ENCODE measurements at places on chromosomes 12 and 14.
A peak's percentile ranks its signal among the peaks of the same experiment; 100 is the strongest.

- DNase-seq, result peak; percentile 55
Measured at GRCh38 chr14:37593511-37594237, 1.4 kb downstream of the FOXA1 start.

- no peak for DNase-seq
Measured at GRCh38 chr12:48973531-48973930, 2.0 kb upstream of the WNT10B start.

- no peak for DNase-seq
Measured at GRCh38 chr12:53217051-53217930, 10.2 kb upstream of the ITGB7 start.

DNA sequence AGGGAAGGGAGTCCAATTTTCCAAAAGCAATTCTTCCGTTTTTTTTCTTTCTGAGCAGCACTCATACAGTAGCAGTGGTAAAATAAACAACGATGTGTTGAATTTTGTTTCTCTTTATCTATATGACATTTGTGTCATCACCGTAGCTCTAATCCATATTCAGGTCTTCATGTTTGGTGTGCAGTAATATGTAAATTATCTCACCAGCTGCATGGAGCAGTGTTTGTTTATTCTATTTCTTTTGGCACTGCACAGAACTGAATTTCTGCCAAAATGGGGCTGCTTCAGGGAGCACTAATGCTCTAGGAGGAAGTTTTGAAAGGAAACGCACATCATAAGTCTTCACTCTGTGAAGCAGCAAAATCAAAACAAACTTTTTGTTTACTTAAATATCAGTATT lies 130.0 kb upstream of the NPAS3 start:
- DNase-seq, result peak; percentile 84

DNA sequence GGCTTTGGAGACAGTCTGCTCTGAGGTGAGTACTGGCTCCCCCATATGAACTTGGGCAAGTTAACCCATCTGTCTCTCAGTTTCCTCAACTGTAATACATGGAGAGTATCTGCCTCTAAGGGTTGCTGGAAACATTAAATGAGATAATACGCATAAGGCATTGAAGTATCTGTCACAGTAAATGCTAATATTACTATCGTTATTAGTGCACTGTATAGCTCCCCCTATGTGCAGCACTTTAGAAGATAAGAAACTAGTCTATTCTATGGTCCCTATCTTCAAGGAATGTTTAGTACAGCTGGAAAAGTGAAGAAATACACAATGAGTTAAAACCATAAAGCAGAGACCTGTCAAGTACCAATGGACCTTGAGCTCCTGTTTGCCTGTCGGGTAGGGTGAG lies 51.7 kb upstream of the CFL2 start:
- no peak for DNase-seq

DNA sequence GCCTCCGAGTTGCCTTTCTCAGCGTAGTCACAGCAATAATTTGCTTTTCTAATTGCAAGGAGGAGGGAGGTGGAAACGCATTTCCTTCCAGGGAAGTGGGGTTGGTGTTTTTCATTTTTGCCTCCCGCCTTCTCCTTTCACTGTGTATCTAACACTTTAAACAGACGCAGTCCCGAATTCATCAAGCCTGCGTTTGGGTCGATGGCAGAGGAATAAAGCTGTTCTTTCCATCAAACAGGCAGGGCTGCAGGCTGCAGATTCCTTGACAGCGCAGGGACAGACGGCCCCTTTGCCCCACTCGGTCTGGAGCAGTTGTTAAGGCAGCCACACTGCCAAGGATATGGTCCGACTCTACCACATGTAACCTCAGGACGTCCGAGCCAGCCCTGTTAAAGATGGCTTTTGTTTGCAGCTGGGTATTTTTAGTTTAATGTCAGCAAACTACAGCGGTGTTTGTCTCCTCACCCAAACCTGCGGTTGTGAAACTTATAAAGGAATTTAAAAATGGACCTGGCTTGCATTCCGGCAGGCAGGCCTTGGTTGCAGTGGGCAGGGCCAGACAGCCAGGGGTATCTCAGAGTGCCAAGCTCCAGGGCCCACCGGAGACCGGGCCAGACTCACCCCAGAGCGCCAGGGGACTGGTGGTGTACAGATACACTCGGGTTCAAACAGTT lies 2.1 kb downstream of the CHST11 start:
- DNase-seq, result peak; percentile 58

GRCh38 chr12:40338621-40339020 lies 113.8 kb downstream of the LRRK2 start:
- DNase-seq, result no peak

- DNase-seq, result no peak
Measured at GRCh38 chr12:68267892-68268396, 14.5 kb upstream of the IL22 start.

GRCh38 chr12:19704966-19705365 lies 265.7 kb downstream of the AEBP2 start:
- no peak for DNase-seq

- DNase-seq, result no peak
Measured at GRCh38 chr12:116299665-116300328, 22.3 kb upstream of the MED13L start.

All from brain (organoid and tissue), 16 donors.